ENCODE measurements at places on chromosomes 12 and 14.
A peak's percentile ranks its signal among the peaks of the same experiment; 100 is the strongest.

GRCh38 chr12:93323625-93324329, 53.9 kb upstream of the NUDT4 start:
- DNase-seq = no peak

DNA sequence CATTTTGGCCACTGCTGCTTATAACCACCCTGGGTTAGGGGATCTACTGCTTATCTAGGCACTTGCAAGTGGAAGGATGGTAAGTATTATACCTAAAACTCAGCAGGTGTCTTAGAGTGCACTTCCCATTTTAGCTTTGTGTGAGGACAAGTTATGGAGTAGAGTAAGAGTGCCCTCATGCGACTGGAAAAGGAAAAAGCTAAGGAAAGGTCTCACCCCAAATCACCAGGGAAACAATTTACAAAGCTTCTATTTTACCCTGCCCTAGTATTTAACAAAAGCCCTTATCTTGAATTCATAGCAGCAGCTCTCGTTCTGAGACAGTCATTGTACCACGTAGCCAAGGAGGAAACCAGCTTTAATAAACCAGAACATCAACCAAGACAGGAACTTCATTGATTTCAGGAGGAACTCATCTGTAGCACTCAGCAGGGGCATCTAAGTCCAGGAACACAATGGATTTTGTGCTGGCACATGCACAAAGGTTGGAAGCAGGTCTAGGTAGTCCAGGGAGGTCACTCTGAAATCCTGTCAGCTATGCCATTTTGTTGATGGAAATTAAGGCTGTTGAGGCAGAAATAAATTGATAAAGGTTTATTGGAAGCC, 2.9 kb downstream of the RDH12 start:
- DNase-seq = peak; percentile 44

GRCh38 chr12:67589078-67589477, 59.5 kb upstream of the DYRK2 start:
- no peak for DNase-seq

- no peak for DNase-seq
Observed at GRCh38 chr12:105672121-105672975, 341.9 kb downstream of the C12orf75 start.

DNA sequence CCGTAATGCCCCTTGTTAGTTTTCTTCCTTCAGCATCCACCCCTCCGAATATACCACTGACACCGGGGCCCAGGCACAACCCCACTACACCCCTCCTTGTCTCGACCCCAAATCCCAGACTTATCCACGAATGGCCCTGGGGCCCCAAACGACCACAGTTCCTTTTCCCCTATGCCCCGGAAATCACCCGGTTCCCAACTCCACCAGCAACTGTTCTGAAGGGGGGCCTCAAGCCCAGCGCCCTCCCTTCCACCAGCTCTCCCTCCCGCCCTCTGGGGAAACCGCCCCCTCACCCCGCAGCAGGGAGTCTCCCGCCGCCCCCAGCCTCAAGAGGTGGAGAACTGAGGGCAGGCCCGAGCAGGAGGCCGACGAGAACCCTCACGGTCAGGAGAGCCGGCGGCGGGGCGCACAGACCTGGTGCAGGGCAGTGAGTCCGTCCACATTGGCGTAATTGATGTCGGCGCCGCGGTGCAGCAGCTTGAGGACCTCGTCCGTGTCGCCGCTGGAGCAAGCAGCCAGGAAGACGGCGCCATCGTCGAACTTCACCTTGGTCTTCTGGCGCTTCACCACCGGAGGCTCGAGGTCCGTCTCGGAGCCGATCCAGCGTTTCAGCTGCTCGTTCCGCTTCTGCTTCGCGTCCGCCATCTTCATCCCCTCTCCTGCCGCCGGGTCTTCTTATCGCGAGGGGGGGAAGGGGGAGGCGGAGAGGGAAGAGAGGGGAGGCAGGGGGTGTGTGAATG, 446 bp downstream of the PPP1R12A start:
- DNase-seq = no peak

DNA sequence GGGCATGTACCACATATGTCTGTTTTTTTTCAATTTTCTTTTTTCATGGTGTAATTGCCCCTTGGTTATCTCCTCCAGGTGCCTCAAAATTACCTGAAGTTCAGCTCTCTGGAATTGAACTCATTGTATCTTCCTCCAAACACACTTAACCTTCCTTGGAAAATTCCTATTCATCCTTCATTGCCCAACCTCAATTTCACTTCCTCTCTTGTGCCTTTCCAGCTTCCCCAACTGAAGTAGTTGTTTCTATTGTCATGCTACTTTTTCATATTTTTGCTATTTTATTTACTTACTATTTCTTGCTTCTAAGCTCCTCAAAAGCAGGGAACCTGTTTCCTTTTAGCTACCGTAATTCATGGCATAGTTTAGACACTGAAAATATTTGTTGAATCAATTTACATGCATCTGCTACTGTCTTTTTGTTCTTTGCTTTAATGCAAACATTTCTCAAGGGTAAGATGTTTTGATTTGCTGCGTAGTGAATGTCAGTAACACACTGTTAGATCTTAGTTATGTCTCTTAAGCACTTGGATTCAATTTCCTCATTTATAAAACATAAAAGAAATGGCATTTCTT, 37.0 kb upstream of the STXBP6 start:
- no peak for DNase-seq

- DNase-seq = no peak
Observed at GRCh38 chr14:44795725-44796124, 166.0 kb downstream of the KLHL28 start.

- DNase-seq = no peak
Observed at GRCh38 chr12:86600664-86601231, 344.6 kb upstream of the MGAT4C start.

DNA sequence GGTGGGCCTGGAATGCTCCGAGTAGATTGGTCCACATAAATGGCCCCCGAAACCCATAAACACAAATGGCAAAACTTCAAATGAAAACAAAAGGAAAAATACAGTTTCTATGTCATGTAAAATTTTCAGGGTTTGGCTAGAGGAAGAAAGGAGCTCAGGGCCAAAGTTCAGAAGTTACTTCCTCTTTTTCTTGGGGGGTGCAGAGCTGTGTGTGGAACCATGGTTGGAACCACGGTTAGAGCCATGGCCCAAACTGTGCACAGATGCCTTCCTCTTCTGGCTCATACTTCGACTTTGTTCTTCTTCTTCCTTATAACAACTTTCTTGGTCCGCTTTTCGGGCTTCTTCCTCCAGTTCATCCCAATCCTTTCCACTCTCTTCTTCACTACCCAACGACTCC, 51.7 kb downstream of the MGST1 start:
- DNase-seq = no peak

DNA sequence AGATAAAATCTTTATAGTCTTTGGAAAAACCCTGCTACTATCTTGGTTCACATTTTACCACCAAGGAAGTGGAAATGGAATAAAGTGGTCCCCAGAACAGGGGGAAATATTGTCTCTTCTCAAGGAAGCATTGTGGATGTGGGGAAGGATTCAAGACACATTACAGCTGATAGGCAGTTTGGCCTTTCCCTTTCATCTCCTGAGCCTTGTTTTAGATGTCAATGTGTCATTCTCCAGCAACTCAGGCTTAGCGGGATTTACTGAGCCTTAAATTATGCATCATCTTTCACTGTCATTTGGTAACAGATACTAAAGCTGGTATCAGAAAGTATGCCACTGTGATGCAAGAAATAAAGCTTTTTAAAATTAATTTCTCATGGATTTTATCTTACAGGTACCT, 136.2 kb downstream of the STXBP6 start:
- DNase-seq = no peak

GRCh38 chr12:49541140-49541861, 2.5 kb downstream of the KCNH3 start:
- DNase-seq = no peak

- DNase-seq = no peak
Observed at GRCh38 chr12:82277582-82277981, 80.6 kb downstream of the CCDC59 start.

DNA sequence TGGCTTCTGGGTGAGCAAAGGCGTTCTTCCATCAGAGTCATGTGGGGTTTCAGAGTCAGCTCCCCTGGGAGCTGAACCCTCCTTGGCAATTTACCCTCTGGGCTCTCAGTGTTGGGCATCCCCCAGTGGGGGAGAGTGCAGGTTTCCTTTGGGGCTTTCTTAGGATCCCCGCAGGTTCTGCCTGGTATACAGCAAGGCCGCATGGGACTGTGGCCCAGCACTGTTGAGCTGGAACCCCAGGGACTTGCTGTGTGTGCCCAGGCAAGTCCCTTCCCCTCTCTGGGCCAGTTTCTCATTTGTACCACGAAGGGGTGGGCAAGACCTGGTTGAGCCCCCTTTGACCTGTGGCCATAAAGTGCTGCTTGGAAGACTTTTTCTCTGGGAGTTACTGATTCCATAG, 5.5 kb downstream of the FAM181A start:
- no peak for DNase-seq

GRCh38 chr14:101558739-101559240, 2.5 kb upstream of the DIO3 start:
- DNase-seq = no peak

DNA sequence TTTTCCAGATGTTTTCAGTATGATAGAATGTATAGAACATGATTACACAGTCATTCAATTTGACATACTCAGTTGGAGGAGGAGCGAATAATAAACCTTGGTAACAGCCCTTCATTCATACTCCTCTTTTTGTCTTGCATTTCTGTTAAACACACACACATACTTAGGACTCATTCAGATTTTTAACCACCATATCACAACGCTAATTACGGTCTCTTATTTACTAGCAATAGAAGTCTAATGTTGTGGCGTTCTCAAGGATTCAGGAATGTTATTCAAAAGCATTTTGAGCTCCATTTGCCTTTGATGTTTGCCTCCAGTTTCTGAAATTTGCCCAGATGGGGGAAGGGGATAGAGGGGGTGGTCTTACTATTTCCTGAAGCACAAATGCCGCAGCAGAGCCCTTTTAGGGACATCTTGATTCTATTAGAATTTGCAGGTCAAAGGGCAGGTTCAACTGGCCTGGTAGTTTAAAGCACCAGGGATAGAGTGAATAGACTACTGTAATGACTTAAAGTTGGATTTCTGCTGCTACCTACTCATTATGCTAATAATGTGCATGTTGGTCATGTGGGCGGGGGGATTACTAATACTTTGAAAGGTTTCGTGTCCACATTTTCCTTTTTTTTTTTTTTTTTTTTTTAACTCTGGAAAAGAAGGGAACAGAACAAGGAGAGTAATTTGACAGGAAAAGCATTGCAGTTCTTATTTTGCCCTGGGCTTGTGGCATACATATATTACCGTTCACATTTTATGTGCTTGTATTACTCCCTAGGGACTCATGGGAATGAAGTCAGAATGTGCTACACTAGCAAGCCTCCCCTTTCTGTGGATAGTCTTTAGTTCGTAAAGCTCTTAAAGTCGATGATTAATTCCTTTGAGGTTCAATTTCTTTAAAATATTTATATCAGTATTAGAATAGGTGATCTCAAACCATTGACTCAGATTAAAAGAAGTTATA, 226.8 kb downstream of the FBXL14 start:
- peak; percentile 14 for DNase-seq

DNA sequence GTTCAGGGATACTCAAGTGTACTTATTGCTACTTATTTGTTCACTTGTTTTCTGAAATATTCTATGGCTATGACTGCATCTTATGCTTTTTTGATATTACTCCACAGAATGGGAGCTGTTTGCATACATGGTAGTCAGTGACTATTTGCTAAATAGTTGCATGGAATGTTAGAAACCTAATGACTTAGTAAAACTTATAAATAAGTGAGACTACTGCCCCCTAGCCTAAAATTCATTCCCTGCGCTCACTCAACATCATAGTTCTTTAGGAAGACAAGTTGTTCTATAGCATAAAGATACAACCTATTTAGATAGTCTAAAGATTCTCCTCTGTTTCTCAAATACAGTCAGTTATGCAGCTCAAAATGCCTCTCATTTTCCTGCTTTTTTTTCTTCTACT, 305.5 kb downstream of the CEP128 start:
- no peak for DNase-seq

DNA sequence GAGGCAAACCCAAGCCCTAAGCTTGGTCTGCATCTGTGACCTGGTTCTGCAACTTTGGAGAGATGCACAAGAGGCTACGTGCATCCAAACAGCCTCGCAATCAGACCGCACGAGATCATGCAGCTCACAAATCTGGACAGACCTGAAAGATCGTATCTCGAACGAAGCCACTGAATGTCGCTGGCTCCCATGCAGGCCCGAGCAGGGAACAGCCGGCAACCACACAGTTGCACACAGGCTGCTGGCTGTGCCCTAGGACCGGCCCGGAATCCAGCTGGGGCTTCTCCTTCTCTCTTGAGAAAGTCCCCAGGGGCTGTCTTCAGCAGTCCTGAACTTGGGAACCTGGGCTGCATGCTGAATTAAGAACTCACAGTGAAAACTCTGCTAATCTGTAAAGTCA, 27.9 kb downstream of the WNT5B start:
- DNase-seq = no peak

DNA sequence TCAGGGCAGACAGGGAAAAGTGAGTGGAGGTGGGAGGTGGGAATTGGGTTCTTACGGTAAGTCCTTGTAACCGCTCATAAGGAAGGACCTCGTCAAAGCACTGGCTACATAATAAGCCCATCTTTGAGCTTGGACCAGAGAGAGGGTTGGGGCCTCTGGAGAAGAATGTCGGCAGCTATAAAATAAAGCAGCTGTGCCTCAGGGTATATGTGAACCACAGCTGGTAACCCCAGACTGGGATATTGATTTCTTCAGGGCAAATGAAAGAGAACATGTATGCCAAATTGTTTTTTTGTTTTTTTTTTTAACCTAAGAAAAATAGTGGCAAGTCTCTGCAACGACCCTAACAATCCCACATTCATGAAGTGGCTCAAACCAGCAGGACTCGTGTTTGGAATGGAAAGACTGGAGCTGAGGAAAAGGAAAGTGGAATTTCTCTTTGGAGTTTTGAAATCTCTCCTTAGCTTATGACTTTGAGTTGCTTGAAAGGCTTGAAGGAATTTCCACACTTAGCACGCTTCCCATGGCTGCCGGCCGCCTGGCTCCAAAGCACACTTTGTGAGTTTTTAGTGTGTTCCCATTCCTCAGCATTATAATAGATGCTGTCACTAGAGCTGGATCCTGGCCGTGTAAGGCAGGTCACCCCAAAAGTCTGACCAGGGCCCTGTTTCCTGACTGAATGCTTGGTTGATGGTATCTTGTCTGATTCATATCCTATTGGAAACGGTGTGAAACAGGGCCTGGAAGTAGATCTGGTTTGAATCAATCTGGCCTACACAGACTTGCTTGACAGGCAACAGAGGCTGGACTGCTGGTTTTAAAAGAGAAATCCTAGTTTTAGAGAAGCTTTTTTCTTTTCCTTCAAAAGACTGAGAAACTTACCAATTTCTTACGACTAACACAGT, 244.7 kb downstream of the MSRB3 start:
- no peak for DNase-seq

Measured in DMS 273 treated with DMSO at 0.1 percent for 48 hours (cell line).